ENCODE measurements at places on chromosomes 7 and 10.

- no peak for DNase-seq
Observed at GRCh38 chr10:30742471-30742870, 112.9 kb upstream of the LYZL2 start.

DNA sequence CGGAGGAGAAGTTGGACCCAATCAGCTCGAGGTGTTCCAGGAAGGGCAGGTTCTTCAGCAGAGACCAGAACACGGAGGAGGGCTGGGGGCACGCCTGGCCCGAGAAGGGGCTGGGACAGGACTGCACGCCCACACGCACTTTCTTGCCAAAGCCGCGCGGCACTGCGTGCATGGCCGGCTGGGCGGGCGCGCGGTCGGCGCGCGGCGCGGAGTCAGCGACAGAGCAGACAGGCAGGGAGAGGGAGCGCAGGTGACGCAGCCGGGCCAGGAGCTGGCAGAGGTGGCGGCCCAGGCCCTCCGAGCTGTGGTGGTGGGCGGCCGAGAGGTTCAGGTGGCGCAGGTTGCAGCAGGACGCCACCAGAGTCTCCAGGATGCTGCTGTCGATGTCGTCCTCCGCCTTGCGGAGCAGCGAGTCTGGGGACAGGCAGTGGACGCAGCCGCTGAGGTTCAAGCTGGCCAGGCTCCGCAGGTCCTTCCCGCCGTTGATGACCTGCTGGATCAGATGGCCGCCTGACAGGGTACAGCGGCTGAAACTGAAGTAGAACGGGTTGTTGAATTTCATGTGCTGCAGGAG is 77.2 kb upstream of the TNRC18 start:
- DNase-seq, result no peak

GRCh38 chr10:131901181-131901829 is 497 bp downstream of the PPP2R2D start:
- peak; percentile 32 for DNase-seq

- no peak for DNase-seq
Observed at GRCh38 chr7:66837007-66837406, 84.0 kb upstream of the TMEM248 start.

GRCh38 chr10:45452268-45452667 is 78.3 kb downstream of the ALOX5 start:
- no peak for DNase-seq

- no peak for DNase-seq
Observed at GRCh38 chr7:75045881-75046280, 27.7 kb downstream of the RCC1L start.

GRCh38 chr10:5467207-5467535 is 32.2 kb downstream of the CALML5 start:
- DNase-seq, result no peak

DNA sequence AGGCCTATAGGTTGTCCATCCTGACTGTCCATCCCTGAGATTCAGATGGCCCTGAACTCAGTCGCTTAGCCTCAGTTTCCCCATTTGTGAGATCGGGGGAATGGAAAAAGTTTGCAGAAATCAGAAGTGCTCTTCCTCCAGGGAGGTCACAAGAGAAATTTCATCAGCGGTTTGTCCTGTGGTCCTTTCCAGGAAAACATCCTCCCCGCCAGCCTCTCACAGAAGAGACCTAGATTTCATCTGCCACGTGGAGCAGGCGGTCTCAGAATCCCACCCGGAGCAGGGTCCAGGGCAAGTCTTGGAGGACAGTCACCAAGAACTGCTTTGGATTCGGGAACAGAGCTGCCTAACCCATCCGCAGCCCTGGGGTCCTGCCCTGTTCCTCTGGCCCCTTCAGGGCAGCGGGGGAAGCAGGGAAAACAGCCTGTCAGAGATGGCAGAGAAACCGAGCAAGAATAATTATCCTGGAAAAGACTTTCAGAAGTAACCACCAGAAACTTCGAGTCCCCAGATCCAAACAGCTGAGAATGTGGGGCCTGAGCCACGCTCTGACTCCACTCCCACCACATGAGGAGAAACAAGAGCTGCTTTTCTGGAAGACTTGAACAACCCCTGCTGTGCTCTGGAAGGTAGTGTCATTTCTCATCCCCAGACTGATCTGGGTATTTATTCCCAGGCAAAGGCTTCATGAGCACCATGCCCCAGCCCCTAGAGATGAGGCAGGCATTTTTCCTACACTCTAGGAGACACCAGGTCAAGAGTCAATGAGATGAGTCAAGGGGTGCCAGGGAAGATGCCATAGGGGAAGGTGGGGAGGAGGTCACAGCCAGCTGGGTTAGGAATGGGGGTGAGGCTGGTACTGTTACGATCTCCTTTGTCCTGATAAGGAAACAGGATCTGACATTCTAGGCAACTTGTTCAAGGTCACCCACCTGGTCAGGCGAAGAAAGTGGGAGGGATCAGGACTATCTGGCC is 1.1 kb upstream of the TNS3 start:
- no peak for DNase-seq

DNA sequence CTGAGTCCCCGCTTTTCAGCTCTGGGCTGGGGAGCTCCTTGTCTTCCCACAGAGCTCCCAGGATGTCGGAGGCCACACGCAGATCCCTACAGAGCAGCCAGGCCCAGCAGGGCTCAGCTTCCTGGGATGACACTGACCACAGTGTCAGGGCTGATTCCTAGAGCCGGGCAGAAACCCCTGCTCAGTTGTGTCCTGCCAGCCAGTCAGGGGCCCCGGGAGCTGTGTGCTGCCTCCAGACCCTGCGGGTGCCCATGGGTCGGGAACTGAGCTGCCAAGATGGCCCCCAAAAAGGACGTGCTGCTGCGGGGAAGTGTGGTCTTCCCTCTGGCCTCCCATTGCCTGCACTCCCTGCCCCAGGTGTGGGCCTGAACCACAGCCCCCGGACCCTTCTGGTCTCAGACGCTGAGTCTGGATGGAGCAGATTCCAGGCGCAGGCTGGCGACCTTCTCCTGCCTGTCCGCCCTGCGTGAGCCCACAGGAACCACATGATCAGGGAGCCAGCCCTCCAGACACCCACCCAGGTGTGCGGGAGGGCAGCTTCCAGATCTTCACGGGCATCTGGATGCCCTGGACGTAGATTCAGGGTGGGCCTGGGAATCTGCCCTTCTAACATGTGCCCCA is 217.4 kb downstream of the MAD1L1 start:
- DNase-seq, result no peak

DNA sequence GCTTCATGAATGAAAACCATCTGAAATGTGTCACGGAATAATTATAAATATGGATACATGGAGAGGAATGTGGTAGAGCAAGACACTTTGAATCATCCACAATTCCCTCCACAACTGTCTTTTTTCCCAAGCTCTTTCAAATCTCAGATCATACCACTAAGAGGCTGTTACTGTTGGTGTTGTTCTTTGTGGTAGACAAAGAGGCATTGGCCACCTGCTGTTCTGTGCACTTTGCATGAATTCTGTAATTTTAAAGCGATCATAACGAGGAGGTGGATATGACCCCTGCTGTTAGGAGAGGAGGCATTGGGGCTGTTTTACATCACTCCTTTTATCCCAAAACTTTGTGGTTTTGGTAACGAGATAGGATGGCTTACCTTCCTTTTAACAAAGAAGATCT is 141.2 kb upstream of the KLF6 start:
- DNase-seq, result no peak

DNA sequence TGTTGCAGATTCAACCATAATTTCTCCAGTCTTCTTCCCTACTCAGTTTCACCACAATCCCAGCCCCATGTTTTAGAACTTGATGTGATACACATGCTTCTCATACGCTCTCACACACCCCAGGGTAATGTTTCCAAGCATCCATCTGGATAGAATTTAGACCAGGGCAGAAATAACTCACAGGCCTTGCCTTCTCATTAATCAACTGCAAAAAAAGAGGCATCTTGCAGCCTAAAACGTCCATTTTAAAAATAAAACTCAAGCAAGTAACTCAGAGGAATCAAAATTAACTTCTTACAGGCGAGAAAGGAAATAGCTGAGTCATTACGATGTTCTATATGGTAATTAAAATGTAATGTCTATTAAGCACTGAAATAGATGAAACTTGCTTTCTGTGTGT is 127.2 kb upstream of the RSU1 start:
- DNase-seq, result peak; percentile 31

- DNase-seq, result no peak
Observed at GRCh38 chr10:131890276-131891195, 10.3 kb upstream of the PPP2R2D start.

- peak; percentile 58 for DNase-seq
Observed at GRCh38 chr7:33905389-33906032, at the start of gene BMPER. BMPER (plus strand) TSS chr7:33905539; CDS start chr7:33905614, 75 bp downstream.

DNA sequence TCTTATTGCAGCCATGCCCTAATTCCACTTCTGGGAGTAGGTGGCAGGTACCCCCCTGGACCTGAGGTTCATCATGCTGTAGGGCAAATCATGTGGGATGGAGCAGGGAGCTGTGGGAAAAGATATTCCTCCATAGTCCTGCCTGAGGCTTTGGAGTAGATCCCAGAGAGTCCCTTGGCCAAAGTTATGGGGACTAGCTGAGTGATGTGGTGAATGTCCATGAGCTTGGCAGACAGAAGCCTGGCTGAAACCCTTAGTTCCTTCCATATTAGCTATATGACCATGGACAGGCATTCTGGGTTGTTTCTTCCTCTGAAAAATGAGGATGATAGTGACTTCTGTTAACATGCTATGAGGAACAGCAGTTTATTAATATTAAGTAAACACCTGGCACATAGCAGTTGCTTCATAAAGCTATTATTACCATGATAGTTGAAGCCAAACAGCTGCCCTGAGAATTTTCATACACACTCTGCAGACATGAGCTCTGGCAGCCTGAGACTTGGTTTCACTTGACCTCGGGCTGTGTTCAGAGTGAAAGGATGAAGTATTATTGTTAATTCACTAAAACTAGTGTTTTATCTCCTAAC is 15.0 kb upstream of the IMPDH1 start:
- no peak for DNase-seq

DNA sequence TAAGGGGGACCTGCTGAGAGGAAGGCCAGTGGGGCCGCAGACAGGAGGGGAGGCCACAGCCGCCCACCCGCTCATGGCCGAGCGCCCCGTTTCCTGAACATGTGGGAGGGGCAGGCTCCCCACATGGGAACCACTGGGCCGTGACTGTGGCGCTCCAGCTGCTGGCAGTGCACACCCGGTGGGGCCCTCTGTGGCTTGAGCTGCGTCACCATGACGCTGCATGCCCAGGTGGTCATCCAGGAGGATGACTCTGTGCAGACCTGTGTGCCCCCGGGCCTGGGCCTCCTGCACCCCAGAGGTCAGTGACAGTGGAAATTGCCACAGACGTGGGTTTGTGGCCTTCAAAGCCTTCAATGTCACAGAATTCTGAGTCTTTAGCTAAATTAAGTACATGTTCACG is 85.1 kb downstream of the MGMT start:
- no peak for DNase-seq

GRCh38 chr7:65812281-65812680 is 60.6 kb upstream of the VKORC1L1 start:
- peak; percentile 22 for DNase-seq

DNA sequence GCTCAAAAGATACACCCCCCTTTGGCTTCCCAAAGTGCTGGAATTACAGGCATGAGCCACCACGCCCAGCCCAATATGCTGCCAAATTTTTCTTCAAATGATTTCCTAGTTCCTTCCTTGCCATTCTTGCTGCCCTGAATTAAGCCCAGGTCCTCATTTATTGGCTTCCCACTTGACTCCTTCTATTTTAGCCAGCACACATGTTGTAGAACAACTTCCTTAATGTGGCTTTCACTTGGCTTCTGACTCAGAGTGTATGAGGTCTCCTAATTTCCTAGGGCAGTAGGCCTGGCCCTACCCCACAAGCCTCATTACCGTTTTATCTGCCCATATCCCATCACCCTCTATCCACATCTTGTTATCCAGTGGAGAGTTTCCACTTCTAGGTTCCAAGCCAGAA is 21.8 kb upstream of the HIPK2 start:
- no peak for DNase-seq

DNA sequence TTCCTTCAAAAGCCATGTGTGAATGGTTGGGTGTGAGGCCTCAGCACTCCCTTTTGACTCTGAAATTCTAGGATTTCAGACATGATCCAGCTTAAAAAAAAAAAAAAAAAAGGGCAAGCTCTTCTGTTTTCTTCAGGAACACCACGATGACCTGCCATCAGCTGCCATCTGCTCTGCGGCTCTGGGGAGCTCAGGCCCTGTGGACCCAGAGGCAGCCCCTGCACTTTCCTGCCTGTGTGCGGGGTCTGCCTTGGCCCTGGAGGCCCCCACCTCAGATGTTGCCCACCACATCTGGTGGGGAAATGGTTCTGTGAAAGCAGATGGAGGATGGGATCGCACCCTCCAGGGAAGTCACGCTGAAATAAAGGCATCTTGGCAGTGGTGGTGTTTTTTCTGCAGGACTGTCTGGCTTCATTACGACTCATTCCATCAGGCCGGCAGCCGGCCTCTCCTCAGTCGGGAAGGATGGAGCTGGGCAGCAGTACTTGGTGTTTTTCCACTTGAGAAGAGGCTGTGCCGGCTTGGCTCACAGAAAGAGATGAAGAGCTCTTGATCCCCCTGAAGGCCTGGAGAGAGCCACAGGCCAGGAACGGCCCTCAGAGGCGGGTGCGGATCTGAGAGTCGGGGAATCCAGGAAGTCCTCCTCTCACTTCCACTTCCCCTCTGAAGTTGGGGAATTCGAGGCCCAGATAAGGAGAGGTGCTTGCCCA is 66.1 kb upstream of the AQP1 start:
- peak; percentile 49 for DNase-seq

GRCh38 chr7:33554576-33554975 is 350.8 kb upstream of the BMPER start:
- no peak for DNase-seq

DNA sequence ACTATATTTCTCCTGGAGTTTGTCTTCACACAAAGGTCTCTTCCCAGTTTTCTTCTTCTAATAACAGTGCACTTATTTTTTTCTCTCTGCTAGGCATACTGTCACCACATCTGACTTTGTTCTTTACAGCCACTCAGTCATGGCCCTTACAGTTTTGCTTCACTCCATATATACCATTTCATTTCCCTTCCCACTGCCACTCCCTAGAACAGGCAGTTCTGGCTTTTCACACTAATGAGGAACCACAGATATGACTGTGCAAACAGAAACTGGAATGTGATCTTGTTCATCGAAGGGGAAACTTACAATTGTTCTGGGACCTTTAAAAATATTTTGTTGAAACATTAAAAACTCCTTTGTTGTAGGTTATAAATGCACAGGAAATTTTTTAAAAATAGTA is 67.3 kb downstream of the EPDR1 start:
- DNase-seq, result no peak

DNA sequence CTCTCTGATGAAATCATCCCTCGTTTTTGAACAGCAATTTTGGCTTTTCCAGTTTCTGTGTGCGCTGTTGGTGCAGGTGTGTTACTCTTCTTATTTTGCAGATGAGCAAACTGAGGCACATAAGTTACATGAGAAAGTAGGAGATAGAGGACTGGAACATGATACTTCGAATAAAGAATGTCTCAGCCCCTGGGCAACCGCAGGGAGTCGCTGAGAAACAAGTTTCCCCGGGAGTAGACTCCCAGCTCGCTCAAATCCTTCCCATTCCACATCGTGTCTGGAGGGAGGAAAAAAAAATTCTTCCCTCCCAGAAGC is 18.0 kb downstream of the MXI1 start:
- no peak for DNase-seq

- peak; percentile 93 for DNase-seq
Observed at GRCh38 chr10:71974489-71975021, 10.4 kb downstream of the CHST3 start.

GRCh38 chr7:132919771-132920170 is 162.1 kb downstream of the CHCHD3 start:
- no peak for DNase-seq
